ENCODE measurements at places on chromosomes 1 and 21.

- DNase-seq: no peak
These were observed 4.2 kb downstream of the RNPC3 start for GRCh38 chr1:103529746-103530145.

- DNase-seq: no peak
These were observed 19.7 kb downstream of the AXDND1 start for GRCh38 chr1:179385510-179385909.

DNA sequence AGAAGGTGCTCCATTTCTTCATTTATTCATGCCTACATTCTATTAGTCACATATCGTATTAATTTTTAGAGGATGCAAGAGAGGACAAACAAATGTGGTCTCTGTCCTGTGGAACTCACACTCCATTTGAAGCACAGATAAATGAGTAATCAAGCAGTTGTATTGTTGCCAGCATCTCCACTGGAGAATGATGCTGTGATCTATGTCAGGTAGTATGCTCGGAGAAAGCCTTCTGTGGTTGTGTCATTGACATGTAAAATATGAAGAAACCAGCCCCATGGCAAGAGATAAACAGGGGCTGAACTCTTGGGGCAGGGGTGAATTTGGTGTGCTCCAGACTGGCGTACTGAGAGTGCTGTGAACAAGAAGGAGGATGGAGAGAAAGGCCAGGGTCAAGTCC lies 101.2 kb downstream of the FASLG start:
- no peak for DNase-seq

- no peak for DNase-seq
These were observed 19.9 kb upstream of the KCNA10 start for GRCh38 chr1:110538921-110539320.

DNA sequence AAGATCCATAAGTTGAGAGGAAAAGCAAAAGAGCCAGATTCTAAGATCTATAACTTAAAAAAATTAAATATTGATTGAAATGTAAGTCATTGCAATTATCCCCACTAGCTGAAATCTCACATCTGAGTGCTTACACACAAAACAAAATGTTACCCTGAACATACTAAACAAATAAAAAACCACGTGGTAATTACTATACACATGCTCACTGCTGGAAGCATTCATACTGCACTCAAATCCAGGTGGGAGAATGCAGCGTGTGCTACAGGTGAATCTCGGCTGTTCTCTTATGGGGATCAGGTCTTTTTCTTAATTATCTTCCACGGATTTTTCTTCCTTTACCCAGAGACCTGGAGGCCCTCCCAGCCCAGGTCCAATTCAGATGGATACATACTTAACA lies 74.3 kb downstream of the SDC3 start:
- no peak for DNase-seq

- DNase-seq: no peak
These were observed 53.5 kb upstream of the TARBP1 start for GRCh38 chr1:234532503-234532922.

- no peak for DNase-seq
These were observed 559.6 kb upstream of the ADAMTS5 start for GRCh38 chr21:27526451-27526850.

DNA sequence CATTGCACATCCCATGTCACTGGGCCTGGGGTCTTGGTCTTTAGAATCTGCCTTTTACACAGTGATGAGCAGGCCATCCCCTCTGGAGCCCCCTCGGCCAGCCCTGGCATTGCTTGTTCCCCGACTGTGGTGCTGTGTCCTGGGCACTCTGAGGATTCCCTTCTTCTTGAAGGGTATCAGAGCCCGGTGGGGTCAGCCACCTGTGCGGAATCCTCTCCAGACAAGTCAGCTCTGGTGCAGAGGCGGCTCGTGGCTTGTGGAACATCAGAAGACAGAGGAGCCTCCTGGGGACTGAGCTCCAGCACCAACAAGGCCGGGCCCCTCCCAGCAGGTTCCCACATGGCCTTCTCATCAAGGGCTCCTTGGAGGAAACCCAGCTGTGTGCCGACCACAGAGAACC lies 57.9 kb upstream of the AJAP1 start:
- DNase-seq: no peak

DNA sequence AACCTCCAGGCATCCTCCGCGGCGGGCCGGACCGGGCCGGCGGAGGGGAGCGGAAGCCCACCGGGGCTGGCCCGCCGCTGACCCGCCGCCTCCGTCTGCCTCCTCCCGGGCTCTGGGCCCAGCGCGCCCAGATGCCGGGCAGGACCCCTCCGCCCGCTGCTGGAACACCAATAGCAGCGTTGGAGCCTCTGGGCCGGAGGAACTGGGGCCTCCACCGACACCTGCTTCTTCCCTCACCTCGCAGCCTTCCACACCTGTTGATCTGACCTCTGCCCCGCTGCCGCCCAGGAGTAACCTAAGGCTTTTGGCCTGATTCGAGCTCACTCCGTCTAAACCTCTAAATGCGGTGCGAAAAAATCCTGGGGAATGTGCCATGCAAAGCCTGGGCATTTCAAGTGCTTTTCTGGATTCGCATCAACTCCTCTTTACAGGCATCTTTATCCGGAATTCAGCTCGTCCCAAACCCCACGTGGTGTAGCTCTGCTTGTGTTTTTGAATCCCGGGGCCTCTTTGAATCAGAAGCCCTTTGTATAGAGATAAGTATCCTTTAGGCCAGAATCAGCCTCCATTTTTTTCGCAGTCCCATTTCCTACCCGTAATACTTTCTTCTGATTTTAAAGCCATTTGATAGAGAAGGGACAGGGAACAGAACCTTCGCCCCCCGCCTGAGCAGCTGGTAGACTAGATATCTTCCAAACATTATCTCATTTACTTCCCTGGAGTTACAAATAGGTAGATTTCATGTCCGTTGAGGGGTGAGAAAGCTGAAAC lies 680 bp upstream of the CNN3 start:
- no peak for DNase-seq

- no peak for DNase-seq
These were observed 8.7 kb downstream of the IER5 start for GRCh38 chr1:181097242-181097641.

DNA sequence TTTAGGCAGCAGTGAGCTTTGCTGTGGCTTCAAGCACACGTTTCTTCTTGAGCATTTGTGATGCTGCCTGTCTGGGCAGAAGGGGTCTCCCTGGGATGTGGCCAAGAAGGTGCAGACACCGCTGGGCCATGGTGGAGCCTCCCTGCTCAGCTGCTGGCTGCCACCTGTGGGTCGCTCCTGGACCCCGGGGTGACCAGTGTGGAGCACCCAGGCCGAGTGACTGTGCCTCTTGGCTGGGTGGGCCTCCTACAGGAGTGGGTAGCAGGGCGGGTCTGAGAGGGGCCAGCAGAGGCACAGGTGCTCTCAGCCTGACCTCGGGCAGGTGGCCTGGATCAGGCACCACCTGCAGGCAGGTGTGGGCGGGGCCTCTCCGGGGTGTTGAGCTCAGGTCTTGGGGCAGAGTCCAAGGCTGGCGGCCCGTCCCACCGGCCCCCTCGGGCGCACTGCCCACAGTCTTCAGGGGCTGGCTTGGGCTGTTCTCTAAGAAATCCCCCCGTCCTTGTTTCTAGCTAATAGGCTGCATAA lies 42.0 kb upstream of the COL6A1 start:
- DNase-seq: no peak

- no peak for DNase-seq
These were observed 27.3 kb upstream of the RLF start for GRCh38 chr1:40133839-40134238.

- no peak for DNase-seq
These were observed 9.6 kb downstream of the SPATA46 start for GRCh38 chr1:162367073-162367472.

DNA sequence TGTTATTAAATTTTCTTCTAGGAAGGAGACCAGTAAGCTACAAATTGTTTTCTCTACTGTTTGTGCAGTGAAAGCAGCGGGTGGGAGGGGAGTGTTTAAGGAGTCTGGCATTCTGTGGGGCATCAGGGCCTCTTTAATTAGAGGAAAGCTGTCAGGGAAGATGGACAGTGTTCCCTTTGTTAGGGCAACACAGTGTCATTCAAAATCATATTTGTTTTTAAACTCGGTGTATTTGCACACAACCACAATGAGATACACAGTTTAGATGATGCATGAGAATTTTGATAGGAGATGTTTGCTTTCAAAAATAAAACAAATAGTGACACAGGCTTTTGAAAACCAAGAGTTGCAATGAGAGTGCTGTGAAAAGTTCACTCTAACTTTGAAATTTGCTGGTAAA lies 15.1 kb upstream of the ST6GALNAC3 start:
- DNase-seq: no peak

Measured in stimulated activated CD8-positive, alpha-beta memory T cell treated with anti-CD3 and anti-CD28 coated beads, Interleukin-12 subunit alpha, Interleukin-12 subunit beta, amount 100 ng/mL, for 1 hour (primary cell).